ENCODE measurements at places on chromosomes 2 and 18.
A peak's percentile ranks its signal among the peaks of the same experiment; 100 is the strongest.

GRCh38 chr2:3160751-3161330 lies 216.8 kb downstream of the EIPR1 start:
- no peak for DNase-seq

DNA sequence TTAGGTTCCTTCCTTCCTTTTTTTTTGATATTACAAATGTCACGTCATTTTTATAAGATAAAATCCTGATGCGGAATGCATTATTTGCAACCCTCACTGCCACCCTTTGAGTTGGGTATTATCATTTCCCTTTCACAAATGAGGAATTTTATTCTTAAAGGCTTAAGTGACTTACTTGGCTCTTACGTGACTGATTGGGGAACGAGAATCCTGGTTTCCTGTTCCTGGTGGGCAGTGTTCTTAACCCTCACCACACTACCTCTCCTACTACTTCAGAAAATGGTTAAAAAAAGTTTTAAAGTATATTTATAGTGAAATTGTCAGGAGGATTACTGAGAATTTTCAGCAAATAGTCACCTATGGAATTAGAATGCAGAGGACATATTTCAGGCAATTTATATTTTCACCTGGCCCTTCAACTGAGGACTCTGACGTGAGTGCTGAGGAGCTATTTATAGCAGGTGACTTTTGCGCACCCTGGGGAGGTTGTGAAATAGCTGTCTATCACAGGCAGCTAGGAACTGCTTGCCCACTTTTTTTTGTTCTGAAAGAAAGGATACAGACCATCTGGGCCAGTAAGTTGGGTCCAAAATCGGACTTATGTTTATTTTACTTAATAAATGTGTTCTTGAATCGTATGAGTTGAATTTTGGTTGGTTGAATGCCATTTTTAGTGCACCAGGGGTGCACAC lies 18.7 kb upstream of the RASGRP3 start:
- peak; percentile 3 for DNase-seq

- DNase-seq = no peak
These were observed 162.3 kb downstream of the TGIF1 start for GRCh38 chr18:3612315-3612714.

GRCh38 chr2:150081775-150082481 lies 405.5 kb downstream of the RND3 start:
- no peak for DNase-seq

- no peak for DNase-seq
These were observed 1.5 kb upstream of the PELI1 start for GRCh38 chr2:64145714-64146113.

GRCh38 chr18:4196351-4196750 lies 258.8 kb downstream of the DLGAP1 start:
- DNase-seq = no peak

- DNase-seq = no peak
These were observed 22.1 kb downstream of the GPR39 start for GRCh38 chr2:132438691-132439090.

GRCh38 chr2:85694052-85695025 lies at the start of gene GNLY:
TSS of gene GNLY (plus strand) at chr2:85694358. CDS start at chr2:85694419, 61 bp downstream.
- DNase-seq = no peak

- no peak for DNase-seq
These were observed 24.9 kb downstream of the FHL2 start for GRCh38 chr2:105373895-105374401.

DNA sequence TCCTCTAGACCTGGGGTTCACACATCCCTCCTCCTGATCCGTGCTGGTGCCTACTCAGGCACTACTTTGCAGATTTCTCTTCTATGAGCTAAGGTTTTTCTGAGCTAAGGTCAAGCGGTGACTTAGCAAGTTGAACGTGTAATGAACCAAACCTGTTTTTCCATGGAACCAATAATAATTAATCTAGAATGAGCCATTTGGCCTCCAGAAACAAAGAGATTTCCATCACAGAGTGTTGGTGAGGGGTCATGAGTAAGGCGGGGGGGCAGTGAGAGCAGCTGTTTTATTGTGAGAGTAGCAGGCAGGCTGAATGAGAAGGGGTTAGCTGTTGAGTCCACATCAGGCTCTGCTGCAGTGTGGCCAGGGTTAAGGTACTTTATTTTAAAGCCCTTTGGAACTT lies 112.0 kb upstream of the FOSL2 start:
- no peak for DNase-seq

DNA sequence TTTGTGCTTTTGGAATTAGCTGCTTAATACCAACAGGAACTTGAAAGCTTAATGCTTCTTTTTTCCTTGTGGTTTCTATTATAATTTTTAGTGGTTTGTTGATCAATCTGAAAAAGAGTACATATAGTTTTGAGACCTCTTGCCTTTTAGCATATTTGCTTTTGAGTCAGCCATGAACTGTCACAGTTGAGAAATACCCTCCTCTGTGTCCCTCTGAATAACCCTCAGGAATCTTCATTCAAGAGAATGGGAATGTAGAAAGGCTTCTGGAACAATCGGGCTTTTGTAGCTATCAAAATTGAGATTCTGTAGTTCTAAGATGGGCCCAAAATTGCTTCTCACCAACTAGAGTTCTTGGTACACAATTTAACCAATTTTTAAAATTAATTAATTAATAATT lies 451.1 kb upstream of the TRIB2 start:
- DNase-seq = no peak

DNA sequence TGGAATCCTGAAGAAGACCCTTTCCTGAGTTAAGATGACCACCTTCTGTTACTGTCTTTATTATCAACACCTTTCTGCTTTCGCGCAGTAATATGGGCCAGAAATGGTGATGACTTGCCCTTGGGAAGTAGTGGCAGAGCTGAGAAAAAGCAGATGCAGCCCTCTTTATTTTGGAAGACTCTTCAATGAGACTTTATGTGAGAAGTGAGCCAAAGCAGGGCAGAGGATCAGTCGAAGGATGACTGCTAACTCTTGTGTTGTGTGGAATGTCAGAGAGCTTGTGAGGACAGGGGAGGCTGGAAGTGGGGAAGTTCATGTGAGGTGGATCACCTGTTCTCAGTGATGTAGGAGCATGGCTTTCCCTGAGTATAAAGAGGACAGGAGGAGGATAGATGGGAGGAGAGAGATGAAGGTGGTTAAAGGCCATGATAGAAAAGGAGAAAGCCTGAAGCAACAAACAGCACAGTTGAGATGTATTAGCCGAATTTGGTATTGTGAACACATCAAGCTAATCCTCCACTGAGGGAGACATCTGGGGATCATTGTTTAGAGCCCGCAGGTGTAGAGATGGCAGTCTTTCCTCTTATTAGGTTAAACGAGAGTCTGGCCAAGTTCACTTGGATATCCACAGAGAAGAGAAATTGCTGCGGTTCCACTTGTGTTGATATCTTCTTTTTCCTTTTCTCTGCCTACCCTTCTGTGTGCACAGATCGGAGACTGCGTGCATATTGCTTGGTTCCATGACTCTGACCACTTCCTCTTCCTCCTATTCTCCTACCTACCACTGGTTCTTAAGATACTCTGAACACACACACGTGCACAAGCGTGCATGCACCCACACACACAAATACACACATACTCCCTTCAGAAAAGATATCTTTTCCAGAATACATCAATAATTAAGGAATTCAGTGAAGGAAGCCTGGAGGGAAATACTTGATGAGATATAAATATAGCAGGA lies 67.4 kb downstream of the SLC9A2 start:
- DNase-seq = no peak

- no peak for DNase-seq
These were observed 97.0 kb upstream of the CD226 start for GRCh38 chr18:70044632-70045031.

DNA sequence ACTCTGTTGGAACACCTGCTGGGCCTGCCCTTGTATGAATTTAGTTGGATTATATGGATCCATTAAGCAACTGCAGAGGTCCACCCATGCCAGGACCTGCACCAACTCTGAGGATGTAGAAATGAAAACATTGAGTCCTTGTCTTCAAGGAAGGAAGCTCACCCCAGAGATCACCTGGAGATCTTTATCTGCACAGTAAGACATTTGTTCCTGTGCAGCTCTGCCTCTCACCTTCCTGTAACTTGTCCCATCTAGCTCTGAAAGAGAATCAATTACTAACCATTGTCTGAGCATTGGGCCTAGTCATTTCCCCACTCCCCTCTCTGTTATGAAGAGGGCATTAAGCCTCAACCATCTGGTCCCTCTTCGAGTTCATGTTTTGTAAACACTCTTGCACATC lies 105.2 kb upstream of the YWHAQ start:
- no peak for DNase-seq

DNA sequence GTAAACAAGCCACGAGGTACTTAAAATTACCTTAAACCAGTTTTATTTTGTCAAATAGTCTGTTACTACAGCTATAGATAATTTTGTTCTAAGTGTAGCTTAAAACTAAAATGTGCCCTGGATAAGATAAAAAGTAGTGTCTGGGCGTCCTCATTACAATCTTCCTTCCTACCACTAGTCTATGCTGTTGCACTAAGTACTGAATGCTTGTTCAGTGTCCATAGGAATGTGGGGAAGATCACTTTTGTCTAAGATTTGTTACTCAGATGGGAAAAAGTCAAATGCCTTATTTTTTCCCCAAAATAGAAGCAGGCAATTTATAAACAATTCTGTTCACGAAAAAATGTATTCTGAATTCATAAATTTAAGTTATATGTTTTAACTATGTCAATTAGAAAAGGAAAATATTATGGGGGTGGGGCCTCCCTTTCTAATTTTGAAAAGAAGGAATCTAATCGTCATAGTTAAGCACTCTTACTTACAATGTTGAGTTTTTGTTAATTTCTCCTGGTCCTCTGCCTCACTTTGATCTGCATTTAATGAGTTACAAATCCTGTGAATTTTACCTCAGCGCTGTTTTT lies 140.4 kb upstream of the VRK2 start:
- DNase-seq = peak; percentile 54

- no peak for DNase-seq
These were observed 94.9 kb downstream of the FAM161A start for GRCh38 chr2:61759005-61759404.

DNA sequence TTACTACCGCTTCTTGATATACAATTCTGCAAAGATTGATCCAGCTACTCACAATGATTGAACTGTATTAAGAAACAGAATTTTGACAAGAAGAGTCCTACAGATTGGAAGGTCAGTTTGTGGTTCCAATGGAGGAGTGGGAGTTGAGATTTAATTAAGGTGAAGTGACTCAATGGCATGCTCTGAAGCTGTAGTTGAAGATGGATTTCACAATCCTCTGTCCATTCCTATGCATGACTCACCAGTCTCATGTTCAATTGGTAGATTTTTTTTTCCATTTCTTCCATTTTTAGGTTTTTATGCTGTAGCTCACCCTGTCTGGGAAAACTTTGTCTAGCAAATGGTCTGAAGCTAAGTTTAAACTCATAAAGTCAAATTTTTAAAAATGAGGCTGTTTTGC lies 83.3 kb downstream of the DPP4 start:
- no peak for DNase-seq

GRCh38 chr2:45207101-45207500 lies 197.8 kb upstream of the SIX2 start:
- DNase-seq = no peak

- DNase-seq = no peak
These were observed 6.0 kb downstream of the KRCC1 start for GRCh38 chr2:88049622-88050021.
